Progenitor cell of endocrine pancreas (in vitro differentiated cells): ENCODE measurements at places on chromosomes 11 and 22. TPM values are rescaled to one million over a fixed set of nuclear protein-coding genes. Genes with fewer than 3 reads are reported as not detected.

OLFML1 gene
- total RNA-seq = 0.42 TPM in 1 of 2 replicates, not detected in the other

C11orf16 gene
- total RNA-seq = not detected in 2 replicates

FZD4 gene
- total RNA-seq = 9.3 and 11.7 TPM in 2 replicates

SF3B2 gene
- total RNA-seq = 211 and 216 TPM in 2 replicates

OR52I2 gene
- not detected in 2 replicates for total RNA-seq
